ENCODE measurements at places on chromosomes 16 and 17. TPM values are rescaled to one million over a fixed set of nuclear protein-coding genes. Genes with fewer than 3 reads are reported as not detected.

Gene OTOP2
- not detected for total RNA-seq

Gene MRM1
- total RNA-seq = 3.7 TPM

Gene GPR179
- 0.74 TPM for total RNA-seq

Gene EVPLL
- total RNA-seq = not detected

Gene CD79B
- total RNA-seq = not detected

Gene PPL
- total RNA-seq = 0.49 TPM

Gene USP43
- total RNA-seq = 7.1 TPM

Gene NPTX1
- 6.6 TPM for total RNA-seq

Gene LITAFD
- not detected for total RNA-seq

Gene TMEM220
- total RNA-seq = 0.98 TPM

Gene IRF8
- total RNA-seq = 1.7 TPM

Gene GPR142
- total RNA-seq = not detected

Gene GPRC5B
- 37.9 TPM for total RNA-seq

Measured in temporal lobe (tissue), 4 donors.